ENCODE measurements at places on chromosomes 2 and 18.

GRCh38 chr2:197179744-197180498 lies 130.7 kb downstream of the ANKRD44 start:
- no peak for DNase-seq

DNA sequence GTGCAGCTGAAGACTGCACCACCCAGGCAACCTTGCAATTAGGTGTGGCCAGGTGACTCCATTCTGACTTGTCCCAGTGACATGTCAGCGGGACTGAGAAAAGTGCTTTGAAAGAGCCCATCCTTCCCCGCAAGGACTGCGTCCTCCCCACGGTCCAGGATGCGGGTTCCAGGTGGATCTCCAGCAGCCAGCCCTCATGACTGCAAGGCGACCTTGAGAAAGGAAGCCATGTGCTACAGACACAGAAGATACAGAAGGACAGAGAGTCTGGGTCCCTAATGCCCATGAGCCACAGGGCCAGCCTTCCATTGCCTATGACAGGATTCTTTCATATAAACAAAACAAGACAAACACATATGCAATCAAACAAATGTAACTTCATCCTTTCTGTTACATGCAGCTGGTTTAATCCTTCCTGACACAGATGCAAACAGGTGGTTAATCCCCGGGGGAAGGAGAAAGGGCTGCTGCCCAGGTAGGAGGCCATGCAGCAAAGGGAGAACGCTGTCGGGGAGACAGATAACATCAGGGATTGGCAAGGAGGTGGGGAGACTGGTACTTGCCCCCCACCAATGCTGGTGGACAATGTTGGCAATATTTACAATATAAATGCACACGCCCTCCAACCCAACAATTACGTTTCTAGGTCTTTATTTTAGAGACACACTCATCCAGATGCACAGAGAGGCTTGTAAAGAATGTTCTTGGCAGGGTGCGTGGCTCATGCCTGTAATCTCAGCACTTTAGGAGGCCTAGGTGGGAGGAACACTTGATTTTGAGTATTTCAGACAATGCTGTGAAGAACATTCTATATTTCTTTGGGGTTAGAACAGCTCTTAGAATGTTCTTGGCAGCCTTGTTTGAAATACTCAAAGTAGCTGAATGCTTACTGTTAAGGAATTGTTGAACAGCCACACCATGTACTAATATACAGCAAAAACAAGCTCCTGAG lies 64.8 kb downstream of the NCAPH start:
- DNase-seq: no peak

GRCh38 chr2:103789381-103790095 lies 1027.7 kb downstream of the TMEM182 start:
- no peak for DNase-seq

DNA sequence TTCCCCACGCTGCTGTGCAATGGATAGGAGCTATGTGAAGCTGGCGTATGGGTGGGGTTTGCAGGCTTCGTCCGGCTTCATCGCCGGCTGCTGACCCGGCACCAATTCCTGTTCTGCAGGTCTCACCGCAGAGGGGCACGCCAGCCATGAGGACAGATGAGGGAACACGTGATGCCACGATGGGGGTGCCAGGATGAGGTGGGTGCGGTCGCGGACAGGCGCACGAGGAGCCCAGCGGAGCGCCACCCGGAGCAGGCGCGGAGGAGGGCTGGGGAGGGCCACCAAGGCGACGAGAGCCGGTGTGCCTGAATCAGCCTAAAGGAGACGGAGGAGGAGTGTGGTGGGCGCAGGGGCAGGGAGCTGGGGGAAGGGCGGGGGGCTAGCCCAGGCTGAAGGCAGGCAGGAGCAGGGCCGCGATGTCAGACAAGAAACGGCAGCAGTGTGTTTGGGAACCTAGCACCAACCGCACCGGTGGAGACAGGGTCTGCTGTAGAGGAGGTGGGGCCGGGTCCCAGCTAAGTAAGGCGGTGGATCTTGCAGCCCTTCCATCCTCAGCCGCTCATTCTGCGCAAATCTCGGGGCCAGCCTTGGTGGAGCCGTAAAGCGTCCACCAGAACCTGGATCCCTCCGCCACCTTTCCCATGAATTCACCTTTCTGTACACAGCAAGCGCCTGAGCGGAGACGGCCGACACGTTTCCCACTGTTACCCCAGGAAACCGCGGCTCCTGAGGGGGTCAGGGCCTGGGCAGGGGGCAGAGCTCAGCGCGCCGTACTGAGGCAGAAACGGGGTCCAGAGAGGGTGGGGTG lies 17.0 kb upstream of the CD8A start:
- DNase-seq: no peak

DNA sequence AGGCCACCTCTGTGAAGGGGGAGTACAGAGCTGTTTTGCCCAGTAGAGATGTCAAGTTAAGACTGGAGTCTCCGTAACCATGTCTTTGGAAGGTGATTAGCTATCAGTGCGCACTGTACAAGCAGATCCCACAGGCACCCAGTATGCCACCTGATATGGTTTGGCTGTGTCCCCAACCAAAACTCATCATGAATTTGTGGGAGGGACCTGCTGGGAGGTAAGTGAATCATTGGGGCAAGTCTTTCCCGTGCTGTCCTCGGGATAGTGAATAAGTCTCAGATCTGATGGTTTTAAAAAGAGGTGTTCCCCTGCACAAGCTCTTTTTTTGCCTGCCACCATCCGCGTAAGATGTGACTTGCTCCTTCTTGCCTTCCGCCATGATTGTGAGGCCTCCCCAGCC lies 90.2 kb downstream of the ACTR2 start:
- no peak for DNase-seq

Data from activated T-helper 1 cell treated with anti-CD3 and anti-CD28 coated beads, Interleukin-2, amount 50 U/mL, for 16 hours (primary cell).